ENCODE measurements at places on chromosomes 4 and X. TPM values are rescaled to one million over a fixed set of nuclear protein-coding genes. Genes with fewer than 3 reads are reported as not detected.

The FDCSP gene
- not detected for polyA plus RNA-seq

- DNase-seq: no peak
These were observed 106.3 kb downstream of the RPA4 start for GRCh38 chrX:96989830-96990571.

The STK26 gene
- 0.67 TPM for polyA plus RNA-seq

GRCh38 chr4:8744083-8744805 is 127.4 kb downstream of the HMX1 start:
- no peak for DNase-seq

The UGT2A1 gene
- not detected for polyA plus RNA-seq

- no peak for DNase-seq
These were observed 37.4 kb downstream of the GPR143 start for GRCh38 chrX:9728261-9728660.

The F11 gene
- polyA plus RNA-seq: not detected

DNA sequence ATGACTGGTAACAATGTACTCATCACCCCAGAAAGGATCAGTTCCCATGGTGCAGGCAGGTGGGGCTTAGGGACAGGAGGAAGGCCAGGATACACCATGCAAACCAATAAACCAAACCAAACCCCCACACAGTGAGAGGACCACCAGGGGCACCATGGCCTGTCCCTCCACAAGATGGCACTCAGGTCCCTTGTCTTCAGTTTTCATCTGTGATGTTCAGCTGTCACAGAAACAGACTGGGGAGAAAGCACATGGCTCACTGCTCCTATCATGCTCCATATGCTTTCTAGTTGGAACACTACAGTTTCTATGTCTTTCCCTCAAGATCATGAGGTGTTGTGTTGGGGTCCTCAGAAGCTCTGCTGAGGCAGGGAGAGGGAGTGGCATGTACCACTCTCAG is 10.1 kb downstream of the HS3ST1 start:
- DNase-seq: no peak

The ABCG2 gene
- 0.65 TPM for polyA plus RNA-seq

The MAGEA12 gene
- polyA plus RNA-seq: not detected

The METTL14 gene
- polyA plus RNA-seq: 10.2 TPM

The UGT2B10 gene
- polyA plus RNA-seq: not detected

DNA sequence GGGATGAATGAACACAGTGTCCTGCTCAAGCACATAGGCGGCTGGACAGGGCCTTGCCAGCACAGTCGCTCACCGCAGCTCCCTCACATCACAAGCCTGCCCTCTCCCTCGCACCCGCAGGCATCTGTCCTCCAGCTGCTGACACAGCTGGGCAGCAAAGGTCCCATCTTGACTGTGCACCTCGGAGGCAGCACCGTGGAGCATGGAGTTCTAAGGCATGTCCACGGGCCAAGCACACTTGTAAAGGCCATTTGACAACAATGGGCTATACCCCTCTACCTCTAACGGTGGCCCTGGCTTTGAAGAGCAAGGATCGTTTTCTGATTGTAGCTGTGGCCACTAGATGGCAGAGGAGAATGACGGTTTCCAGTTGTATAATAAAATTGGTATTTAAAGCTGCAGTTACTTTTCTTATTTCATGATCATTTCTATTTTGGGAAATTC is 53.8 kb downstream of the APLN start:
- DNase-seq: no peak

The AKAP14 gene
- polyA plus RNA-seq: not detected

The SLC10A7 gene
- 3.9 TPM for polyA plus RNA-seq

The ZNF157 gene
- polyA plus RNA-seq: 0.02 TPM

DNA sequence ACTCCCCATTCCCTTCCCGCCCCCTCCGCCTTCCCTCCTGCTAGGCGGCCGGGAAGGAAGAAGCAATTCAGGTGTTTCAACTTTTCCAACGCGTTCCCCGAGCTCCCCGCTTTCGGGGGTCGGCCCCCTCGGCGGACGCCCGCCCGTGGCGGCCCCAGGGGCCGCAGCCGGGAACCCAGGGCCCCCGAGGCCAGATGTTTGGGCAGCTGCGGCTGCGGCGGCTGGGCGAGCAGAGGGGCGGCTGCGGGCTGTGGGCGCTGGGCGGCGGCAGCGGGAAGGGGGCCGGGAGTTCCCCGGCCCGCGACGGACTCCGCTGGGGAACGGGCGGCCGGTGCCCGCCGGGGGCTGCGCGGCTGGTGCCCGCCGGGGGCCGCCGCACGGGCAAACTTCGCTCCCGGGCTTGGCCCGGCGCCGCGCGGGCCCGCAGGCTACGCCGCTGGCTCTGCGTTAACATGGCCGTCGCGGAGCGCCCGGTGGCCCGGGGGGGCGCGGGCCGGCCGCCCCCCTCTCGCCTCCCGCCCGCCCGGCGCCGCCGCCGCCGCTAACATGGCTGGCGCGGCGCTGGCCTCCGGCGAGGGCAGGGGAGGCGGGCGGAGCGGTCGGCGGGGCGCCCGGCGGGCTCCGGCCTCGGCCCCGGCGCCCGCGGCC is 510 bp downstream of the HMGB3 start:
- no peak for DNase-seq

- no peak for DNase-seq
These were observed 189.9 kb downstream of the IL15 start for GRCh38 chr4:141826260-141826659.

DNA sequence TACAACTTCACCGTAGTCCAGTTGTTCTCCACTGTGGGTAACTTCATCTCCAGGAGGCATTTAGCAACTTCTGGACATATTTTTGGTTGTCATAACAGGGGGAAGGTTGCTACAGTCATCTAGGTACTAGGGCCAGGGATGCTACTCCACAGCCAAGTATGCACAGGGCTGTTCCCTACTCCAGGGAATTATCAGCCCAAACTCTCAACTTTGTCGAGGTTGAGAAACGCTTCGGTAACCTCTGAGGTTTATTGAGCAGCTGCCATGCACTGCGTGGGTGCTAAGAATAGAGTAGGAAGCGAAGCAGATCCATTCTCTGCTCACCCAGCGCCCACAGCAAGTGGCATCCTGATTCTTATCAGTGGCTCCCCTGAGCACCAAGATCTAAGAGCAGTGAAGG is 8.2 kb downstream of the FGFBP1 start:
- DNase-seq: no peak

- no peak for DNase-seq
These were observed at the start of gene GABRG1 for GRCh38 chr4:46123913-46124755. GABRG1 (minus strand) TSS chr4:46124054; CDS start chr4:46123913, 141 bp downstream.

DNA sequence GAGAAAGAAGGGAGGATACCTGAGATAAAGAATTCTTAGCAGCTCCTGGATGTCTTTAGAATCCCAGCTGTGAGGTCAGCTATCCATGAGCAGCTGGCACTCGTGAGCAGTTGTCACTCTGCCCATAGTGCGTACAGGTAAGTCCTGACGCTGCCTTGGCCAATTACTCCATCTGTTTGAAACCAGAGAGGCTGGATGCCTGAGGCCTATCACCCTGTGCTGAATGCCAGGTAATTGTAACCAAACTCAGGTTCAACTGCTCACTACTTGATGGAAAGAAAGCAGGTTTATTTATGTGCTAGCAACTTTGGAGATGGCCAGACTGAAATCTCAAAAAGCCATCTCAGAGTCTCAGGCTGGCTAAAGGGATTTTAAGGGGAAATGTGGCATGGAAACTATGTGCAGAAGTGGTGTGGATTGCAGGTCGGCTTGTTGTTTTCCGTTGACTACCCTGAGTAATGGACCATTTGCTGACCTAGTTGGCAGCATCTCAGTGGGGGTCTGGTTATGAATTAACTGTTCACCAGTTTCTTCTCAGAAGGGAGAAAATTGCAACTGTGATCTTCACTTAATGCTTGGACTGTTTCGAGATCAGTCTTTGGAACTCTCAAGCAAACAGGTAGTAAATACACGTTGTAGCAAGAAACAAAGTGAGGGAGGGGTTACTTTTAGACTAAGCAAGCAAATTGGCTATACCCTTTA is 1614.0 kb upstream of the PCDH10 start:
- DNase-seq: no peak

- DNase-seq: no peak
These were observed 331.2 kb downstream of the PAPSS1 start for GRCh38 chr4:107388736-107389274.

GRCh38 chr4:109645874-109646710 is 57.2 kb downstream of the CASP6 start:
- DNase-seq: no peak

DNA sequence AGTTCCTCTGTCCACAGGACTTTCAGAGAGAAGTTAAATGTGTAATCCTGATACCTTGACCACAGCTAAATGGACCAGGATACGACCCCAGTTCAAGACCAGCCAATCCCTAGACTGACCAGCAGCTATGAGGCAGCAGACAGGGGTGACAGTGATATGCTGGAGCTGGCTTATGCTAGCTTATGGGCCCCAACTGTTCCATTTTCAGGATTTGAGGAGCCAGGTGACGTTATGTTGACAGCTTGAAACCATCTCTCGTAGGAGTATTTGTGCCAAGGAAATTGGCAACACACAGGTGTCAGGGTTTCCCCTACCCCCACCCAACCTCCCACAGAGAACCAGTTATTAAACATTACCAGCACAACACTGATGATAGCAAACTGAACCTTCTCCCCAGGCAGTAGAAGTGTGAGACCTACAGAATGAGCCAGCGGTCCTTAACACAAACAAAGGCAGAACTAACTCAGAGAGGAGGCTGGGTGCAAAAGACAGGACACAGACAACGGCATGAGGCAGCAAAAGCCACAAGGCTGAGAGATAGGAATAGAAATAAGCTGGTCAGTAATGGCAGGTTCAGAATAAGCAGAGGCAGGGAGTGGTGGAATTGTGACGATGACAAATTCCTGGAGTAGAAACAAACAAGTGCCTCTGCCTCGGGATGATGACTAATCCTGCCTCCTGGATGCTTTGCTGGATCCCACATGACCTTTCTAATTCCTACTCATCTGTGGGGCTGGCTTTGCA is 85.6 kb upstream of the CPEB2 start:
- DNase-seq: peak; percentile 41

All from BJ (cell line).